ENCODE measurements at places on chromosomes 1 and 21. TPM values are rescaled to one million over a fixed set of nuclear protein-coding genes. Genes with fewer than 3 reads are reported as not detected.
A peak's percentile ranks its signal among the peaks of the same experiment; 100 is the strongest.

DNA sequence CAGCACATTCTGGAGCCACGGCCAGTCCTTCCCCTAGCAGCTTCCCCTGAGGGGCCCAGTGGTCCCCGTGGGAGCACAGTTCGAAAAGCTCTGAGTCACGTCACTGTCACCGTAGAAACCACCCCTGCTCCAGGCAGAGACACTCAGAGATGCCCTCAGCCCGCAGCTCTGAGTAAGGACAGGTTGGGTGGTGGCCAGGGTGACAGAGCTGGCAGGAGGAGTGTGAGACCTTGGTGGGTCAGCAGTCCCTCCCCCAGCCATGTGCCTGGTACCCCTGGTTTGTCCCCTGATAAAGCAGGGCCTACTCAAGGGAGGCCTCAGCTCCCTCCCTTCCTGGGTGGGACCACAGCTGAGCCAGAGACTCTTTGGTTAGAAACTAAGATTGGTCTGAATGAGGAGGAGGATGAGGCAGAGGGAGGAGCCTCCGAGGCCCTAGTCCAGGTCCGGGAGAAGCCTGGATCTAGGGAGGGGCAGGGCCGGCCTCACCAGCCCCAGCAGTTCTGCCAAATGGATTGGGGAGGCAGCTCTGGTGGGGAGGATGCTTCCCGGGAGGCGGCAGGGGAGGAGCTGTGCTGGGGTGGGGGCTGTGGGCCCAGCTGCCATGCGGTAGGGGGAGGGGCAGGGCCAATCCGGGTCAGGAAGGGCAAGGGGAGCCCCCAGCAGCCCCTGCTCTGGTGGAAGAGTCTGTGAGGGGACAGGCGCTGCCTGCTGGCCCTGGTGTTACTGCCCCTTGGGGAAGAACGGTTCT is 55.2 kb downstream of the SLC9A1 start:
- H3K4me3 ChIP-seq: no peak overlapping the region
- no peaks in the 10 kb centered on the region for H3K27me3 ChIP-seq
- H3K4me1 ChIP-seq: peaks cover 21% of the 10 kb centered on the region
- H3K27ac ChIP-seq: peak overlapping the region; percentile 7

- no peaks in the 10 kb centered on the region for H3K27me3 ChIP-seq
- peak; percentile 44 for DNase-seq
- peaks cover 25% of the 10 kb centered on the region for H3K36me3 ChIP-seq
- peak overlapping the region; percentile 87 for H3K27ac ChIP-seq
- H3K4me1 ChIP-seq: peaks cover 67% of the 10 kb centered on the region
Observed at GRCh38 chr1:55211863-55212262, 3.3 kb downstream of the USP24 start.

GRCh38 chr21:33345751-33346238 is 21.0 kb downstream of the IFNAR1 start:
- H3K27me3 ChIP-seq: no peaks in the 10 kb centered on the region
- no peak for DNase-seq

The IGFN1 gene
- not detected for total RNA-seq

Data from activated CD8-positive, alpha-beta T cell treated with anti-CD3 and anti-CD28 coated beads, Interleukin-2, amount 10 ng/mL, durations not matched to agents 7 days and 5 days (primary cell).